GM23248 (cell line): ENCODE measurements at places on chromosomes 1 and 21. TPM values are rescaled to one million over a fixed set of nuclear protein-coding genes. Genes with fewer than 3 reads are reported as not detected.

DNA sequence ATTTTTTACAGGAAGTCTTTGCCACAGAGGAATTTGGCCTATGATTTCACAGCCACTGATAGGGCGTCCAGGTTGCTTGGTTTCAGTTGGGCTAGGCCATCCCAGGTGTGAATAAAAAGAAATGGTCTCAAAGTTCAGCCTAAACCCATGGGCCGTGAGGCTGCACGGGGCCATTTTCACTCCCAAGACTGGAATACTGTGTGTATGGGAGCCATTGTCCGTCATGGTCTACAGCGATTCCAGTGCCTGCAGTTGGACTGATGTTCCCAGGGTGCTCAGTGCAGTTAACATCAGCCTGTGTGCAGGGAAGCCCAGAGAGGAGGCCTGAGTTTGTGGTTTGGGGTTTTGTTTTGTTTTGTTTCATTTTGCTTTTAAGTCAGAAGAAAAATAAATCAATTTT is 133.2 kb downstream of the ADSS2 start:
- no peak for DNase-seq

- DNase-seq: no peak
Observed at GRCh38 chr1:235996048-235996785, 68.7 kb downstream of the NID1 start.

DNA sequence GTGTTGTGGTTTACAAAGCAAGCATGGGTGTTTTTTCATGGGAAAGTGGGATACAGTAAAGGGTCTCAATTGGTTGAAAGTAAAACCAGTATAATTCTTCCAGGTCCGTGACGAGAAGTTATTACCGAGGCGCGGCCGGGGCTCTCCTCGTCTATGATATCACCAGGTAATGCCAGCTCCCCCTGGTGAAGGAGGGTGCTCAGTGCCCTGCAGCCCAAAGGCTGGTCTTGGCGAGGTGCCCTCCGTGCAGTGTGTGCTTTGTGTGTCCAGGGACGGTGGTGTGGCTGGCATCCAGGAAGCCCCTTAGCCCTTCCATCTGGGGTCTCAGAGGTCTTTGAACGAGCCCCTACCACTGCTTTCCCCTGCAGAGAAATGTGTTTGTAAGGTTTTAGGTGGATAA is 24.8 kb downstream of the RAB4A start:
- no peak for DNase-seq

The ST6GALNAC5 gene
- 4.8 and 5.1 TPM in 2 replicates for polyA plus RNA-seq

The USP33 gene
- polyA plus RNA-seq: 50.7 and 54.2 TPM in 2 replicates

The C1orf94 gene
- not detected in 2 replicates for polyA plus RNA-seq
